ENCODE measurements at places on chromosomes 6 and 20.

DNA sequence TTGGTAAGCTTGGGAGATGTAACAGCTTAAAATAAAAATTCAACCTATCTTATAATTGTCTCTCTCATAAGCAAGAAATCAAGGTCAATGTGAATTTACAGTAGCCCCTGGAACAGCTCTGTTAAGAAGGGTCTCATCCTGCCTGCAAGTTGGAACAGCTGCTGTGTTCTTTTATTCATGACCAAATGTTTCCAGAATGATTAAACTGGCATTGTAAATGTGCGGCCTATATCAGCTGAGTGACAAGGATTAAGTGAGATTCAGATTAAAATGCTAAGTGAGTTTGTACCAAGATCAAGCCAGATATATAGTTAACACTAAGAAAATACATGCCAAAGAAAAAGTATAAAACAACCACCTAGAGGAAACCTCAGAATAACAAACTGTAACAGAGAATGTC is 45.3 kb upstream of the NRSN1 start:
- no peak for DNase-seq

- no peak for DNase-seq
Measured at GRCh38 chr6:15493437-15494168, 169.2 kb downstream of the DTNBP1 start.

GRCh38 chr20:50518270-50518721 is 8.1 kb downstream of the PTPN1 start:
- no peak for DNase-seq

DNA sequence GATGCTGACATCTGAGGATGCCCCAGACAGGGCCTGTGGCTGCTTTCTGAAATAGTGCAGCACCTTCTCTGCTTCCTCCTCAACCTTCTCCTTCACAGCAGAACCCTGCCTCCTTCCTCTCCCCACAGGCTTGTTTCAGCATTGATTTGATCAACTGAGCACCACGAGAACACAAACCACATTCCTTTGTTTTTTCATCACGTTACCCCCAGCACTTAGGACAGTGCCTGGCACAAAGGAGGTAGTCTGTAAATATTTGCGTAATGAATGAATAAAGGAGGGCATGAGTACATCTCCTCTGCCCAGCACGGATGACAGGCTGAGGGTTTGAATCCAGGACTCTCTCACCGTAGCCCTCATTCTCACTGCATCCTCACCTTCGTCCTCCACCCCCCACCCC is 21.3 kb upstream of the WFDC2 start:
- no peak for DNase-seq
